ENCODE measurements at places on chromosomes 2 and 18.

- no peak for DNase-seq
Observed at GRCh38 chr2:196442211-196442610, 197.3 kb upstream of the CCDC150 start.

DNA sequence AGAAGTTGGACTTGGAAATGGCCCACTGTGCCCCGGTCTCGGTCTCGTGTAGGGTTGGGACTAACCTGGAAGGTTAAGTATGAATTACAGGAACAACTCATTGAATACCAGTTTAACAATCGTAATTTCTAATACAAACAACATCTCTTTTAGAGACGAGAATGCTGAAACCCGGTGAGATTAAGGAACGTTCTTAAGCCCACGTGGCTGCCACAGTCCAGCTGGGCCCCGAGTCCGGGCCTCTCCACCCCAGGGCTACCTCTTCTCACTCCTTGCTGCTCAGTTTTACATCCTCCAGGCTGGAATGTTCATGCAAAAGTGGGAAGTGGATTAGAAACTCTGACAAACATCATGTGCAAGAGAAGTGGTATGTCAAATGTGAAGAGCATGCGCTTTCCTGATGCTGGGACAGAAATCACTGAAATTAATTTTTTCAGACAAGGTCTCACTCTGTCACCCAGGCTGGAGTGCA is 29.4 kb downstream of the NGEF start:
- no peak for DNase-seq

DNA sequence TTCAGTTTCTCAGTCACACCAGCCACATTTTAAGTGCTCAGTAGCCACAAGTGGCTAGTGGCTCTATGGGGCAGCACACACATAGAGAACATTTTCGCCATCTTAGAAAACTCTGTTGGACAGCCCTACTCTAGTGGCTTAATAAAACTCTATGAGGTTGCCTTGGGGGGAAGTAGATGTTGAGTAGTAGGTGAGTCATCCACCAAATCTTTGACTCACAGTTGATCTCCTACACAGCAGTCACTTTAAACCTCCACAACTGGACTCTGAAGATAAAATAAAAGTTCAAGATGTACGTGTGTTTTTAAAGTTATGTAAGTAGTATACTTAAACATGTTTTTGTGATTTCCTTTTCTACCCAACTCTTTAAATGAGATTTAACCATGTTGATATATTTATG is 379.0 kb downstream of the SETBP1 start:
- DNase-seq = no peak

DNA sequence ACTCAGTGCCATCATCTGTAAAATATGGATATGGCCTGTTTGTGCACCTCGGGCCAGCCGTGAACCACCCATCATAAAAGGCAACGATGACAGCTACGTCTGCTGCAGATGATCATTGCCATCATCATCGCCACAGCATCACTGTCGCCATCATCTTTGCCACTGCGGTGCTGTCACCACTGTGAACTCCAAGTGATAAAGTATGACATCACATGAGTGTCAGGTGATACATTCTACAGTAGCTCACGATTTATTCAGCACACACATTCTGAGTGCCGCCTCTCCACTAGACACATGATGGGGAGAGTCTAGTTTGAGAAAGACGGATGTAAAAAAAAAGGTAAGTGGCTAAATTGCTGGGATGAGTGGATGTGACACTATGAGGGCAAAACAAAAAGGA is 755.4 kb upstream of the RAB6C start:
- no peak for DNase-seq

DNA sequence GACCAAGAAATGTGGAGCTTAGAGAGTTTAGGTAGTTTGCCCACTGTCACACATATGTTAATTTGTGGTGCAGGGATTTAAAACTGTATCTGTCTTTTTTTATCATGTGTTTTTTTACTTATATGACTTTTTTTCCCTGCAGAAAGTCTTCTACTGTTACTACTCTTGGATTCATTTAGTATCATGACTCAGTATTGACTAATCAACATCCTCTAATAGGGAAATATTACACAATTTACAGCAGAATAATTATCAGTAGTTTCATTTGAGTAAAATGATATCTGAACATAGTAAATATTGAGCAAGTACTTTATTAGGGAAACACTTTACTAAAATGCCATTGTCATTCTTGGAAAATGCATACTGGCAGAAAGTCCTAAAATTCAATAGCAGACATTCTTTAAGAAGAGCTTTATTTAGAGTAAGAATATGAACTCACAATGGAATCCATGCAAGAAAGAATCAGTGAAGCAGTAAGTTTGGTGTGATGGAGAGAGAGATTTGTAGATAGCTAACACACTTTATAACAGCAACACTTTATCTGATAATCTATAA is 425.9 kb upstream of the SLC8A1 start:
- DNase-seq = no peak

DNA sequence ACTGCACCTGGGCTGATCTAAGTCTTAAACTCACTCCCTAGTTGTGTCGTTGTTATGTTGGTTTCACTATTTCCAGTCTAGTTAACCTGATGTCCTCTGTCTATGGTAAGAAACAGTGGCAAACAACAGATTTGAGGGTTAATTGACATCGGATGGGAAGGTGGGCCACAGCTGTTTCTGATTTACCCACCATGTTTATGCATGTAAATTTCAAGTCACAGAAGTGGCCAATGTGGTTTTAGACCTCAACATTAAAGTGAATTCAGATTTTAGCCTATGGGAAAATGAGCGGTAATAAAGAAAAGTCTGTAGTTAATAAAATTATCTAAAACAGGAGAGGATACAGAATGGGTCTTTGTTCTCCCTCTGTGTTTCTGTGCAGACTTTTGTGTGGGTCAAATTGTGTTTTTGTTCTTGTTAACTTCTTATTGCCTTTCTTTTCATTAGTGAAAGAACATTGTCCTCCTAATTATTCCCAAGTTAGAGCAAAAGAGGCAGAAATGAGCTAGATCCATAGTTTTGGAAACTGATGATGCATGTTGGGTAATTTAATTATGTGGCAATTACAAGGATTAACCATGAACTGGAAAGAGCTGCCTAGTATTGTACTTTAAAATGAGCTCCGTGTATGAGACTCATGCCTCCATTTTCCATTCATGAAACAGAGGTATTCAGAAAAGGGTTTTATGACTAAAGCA is 83.2 kb downstream of the LAMA3 start:
- DNase-seq = no peak

- DNase-seq = no peak
Observed at GRCh38 chr2:234593636-234594035, 96.8 kb upstream of the ARL4C start.

DNA sequence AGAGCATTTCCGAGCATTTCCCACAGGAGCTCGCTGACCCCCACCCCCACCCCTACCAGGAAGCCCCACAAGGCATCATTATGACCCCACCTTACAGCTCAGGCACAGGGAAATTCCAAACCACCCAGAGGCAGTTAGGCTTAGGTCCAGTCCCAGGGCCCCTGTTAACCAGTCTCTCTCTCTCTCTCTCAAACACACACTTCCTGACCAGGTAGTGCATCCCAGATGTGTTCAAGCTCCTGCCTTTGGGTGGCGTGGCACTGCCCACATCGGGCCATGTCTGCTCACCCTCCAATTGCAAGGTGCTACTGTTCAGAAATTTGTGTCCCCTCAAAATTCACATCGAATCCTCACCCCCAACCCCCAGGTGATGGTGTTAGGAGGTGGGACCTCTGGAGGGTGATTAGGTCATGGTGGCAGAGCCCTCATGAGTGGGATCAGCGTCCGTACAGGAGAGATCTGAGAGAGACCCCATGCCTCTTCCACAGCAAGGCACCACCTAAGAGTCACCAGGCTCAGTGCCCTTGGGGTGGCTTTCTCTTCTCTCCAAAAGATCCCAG is 8.8 kb downstream of the COPS9 start:
- no peak for DNase-seq

DNA sequence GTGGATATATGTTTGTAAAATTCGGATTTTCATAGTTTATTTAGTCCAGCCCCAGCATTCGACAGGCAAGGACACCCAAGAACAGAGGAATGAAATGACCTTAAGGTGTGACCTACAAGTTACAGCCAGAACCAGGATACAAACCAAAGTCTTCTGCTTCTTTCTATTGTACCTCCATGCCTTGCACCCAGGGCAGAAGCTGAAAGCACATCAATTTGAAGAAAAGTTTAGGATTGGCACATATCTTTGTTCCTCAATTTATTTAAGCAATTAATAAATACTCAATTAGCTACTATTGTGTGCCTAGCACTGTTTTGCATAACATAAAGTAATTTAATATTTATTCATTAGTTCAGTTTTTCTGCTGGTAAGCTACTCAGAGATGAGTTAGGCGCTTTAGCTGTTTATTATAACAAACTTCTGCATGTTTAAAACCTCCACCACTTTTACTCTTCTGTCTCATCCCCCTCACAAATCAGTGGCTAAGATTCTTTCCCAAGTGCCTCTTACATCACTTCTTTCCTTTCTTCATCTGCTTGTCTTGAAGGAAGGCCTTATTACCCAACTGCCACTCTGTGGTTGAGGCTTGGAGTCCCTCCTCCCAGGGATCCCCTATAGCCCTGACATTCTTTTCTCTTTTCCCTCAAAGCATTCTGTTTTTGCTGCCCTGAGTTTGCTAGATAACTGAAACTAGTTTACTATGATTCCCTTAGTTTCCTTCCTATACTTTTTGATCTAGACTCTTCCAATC is 37.1 kb upstream of the DARS1 start:
- DNase-seq = no peak

DNA sequence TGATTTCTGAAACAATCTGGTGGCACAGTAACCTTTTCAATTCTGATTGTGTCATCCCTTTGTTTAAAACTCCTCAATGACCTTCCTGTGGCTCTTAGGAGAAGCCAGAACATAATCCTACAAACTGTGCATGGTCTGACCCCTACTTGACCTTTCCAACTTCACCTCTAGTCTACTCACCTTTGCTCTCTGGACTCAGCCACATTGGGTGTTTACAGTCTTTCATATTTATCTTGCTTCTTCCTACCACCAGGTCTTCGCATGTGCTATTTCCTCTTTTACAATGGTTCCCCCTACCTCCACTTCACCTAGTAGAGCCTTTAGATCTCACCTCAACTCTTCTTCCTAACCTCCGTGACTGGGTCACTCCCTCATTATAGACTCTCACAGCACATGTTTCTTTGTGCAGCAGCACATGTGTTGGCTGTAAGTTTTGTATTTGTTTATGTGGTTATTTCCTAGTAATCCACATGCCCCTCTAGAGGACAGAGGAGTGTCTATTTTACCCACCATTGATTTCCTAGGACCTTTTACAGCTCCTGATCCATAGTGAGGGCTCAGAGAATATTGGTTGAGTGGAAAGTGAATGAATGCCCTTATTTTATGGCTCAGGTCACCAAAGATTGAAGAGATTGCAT is 320.8 kb upstream of the MEIS1 start:
- no peak for DNase-seq

DNA sequence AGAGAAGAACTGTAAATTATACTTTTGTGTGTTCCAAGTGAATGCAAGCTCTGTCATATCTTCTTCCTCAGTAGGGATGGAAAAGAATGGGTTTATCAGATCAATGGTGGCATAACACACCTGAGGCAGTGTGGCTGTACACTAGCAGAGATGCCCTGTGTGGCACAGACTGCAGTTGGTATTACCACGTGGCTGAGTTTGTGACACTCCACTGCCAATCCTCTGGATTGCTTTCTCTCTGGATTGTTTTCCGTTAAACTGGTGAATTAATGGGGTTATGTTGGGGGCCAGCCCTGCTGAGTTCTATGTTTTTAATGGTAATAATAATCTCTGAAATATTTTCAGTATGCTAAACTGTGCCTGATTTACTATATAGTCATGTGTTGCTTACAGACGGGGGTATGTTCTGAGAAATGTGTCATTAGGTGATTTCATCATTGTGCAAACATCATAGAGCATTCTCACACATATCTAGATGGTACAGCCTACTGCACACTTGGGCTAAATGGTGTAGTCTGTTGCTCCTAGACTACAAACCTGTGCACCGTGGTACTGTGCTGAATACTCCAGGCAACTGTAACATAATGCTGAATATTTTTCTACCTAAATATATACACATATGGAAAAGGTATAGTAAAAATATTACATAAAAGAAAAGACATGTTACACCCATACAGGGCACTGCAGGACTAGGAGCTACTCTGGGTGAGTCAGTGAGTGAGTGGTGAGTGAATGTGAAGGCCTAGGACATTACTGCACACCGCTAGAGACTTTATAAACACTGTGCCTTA is 84.7 kb upstream of the ST6GAL2 start:
- DNase-seq = no peak

DNA sequence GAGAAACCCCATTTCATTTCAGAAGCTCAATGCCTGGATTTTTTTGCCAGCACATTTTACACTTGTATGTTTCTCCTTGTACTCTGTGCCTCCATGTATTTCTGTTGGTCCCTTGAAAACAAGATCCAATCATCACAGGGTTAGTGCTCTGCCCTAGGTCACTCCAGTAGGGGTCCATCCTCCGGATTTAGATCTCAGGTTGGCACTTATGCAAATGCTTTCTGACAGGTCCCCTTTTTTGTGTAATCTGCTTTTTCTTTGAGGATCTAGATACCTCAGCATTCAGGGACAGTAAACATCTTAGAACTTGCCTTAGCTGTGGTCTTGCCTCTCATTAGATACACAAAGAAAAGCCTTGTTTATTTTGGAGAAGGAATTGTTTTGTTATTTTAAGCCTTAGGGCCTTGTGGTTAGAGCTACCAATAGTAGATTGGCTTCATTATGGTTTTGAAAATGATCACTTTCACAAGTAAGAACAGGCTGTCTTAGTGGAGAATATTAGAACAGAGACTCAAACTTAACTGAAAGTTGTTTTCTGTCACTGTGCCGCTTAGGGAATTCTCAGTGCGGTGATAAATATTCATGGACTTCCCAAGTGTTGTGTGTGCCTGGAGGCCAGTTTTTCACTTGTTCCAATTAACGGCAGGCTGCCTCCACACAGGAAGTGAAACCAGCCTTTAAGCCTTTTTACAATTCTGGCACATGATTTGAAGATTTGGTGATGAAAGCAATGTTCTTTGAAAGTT is 7.8 kb downstream of the MERTK start:
- no peak for DNase-seq

- no peak for DNase-seq
Observed at GRCh38 chr2:74406035-74406434, 15.4 kb downstream of the C2orf81 start.

GRCh38 chr2:48395658-48396057 is 134.3 kb upstream of the STON1 start:
- DNase-seq = no peak

- peak; percentile 51 for DNase-seq
Observed at GRCh38 chr2:227871375-227871791, at the start of gene DAW1. Gene DAW1, plus strand, starts transcription at chr2:227871631. Its CDS starts 59 bp downstream, at chr2:227871690.

DNA sequence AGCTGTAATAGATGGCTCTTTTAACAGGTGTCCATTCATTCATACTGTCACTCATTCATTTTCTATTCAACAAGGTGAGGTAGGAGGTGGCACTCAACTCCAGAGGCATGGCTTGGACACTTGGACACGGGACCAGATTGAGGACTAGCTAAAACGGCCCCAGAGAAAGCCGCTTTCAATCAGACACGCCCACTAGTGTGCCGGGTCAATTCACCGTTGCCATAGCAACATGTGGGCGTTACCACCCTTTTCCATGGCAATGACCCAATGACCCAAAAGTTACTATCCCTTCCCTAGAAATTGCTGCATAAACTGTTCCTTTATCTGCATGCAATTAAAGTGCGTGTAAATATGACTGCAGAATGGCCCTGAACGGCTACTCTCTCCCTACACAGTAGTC is 49.2 kb upstream of the LGALSL start:
- DNase-seq = no peak

Data from pancreas (tissue), 10 donors.